ENCODE measurements at places on chromosomes 13 and 19.

DNA sequence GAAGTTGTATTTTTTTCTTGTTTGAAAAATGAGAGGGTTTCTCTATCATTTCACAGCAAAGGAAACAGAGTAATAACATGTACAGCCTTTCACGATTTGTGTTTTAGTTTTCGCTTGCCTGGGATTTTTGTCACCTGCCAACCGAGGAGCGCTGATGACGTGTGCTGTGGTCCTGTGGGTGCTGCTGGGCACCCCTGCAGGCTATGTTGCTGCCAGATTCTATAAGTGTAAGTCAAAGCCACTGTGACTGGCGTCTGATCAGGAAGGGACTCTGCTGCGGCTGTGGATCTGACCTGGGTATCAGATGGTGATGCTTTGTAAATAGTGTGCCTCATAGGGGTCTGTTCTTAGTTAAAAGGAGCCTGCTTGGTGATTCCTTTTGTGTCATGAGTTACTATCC lies 45.6 kb downstream of the TM9SF2 start:
- DNase-seq: no peak

DNA sequence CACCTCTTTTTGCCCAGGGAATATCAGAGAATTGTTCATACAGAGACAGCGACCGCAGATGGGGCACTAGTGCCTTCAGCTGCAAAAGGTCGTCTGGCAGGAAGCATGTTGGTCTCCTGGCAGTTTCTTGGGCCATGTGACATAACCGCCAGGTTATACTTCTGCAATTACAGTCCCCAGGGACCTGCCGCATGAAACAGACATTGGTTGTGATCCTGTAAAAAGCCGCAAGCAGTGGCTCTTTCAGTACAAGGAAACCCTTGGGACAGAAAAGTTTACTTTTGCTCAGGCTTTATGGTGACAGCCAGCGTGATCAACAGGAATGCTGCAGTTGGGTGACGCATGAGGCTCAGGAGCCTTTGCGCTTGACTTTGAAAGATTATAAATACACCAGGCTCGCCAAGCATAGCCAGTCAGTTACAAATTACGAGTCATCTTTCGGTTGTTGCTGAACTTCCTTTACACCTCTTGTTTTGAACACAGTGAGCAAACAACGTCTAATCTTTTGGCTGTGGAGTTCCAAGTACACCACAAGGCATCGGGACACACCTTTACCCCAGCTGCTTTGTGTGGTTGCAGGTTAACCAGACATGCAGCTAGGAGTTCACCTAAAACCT lies 50.5 kb upstream of the UBE2L5 start:
- no peak for DNase-seq

- DNase-seq: no peak
These were observed 22.4 kb downstream of the ZNF536 start for GRCh38 chr19:30394481-30395151.

GRCh38 chr19:30065680-30066606 lies 123.9 kb downstream of the URI1 start:
- DNase-seq: no peak

- DNase-seq: no peak
These were observed 3.3 kb downstream of the MTIF3 start for GRCh38 chr13:27446986-27447583.

GRCh38 chr19:43534816-43535761 lies 2.1 kb downstream of the ZNF575 start:
- DNase-seq: no peak

DNA sequence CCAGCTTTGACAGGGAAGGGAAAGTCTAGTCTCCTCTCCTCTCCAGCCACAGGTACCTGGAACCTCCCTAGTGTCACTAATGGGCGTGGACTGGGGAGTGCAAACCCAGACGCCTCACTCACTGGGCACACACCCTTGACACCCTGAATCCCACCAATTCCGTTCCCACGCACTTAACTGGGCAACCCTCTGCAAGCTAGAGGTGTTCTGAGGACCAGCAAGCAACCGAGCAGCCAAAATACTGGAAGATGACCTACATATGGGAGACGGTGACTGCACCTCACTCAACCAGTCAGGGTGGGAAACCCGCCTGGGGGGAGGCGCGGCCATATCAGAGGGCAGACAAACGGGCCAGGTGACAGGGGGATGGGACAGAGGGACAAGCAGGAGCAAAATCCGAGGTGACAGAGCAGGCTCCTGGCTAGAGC lies 991 bp downstream of the ABHD17A start:
- DNase-seq: no peak

DNA sequence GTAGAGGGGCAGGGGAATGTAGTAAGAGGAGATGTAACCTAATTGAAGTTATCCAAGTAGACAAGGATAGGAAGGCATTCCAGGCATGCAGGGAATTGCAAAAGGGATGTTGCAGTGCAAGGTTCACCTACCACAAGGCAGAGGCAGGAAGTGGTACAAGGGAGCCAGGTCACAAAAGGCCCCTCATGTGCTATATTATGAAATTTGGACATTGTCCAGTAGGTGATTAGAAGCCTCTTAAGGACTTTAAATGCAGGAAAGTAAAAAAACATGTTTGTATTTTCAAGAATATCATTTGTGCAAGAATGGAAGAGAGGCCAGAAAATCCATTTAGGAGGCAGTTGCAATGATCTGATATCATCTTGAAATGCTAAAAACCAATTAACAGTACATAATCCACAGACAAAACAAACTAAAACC lies 111.4 kb downstream of the FRY start:
- DNase-seq: peak; percentile 92

GRCh38 chr13:52832313-52832712 lies 16.1 kb downstream of the PCDH8 start:
- no peak for DNase-seq

GRCh38 chr19:38142176-38143035 lies 81.6 kb downstream of the DPF1 start:
- no peak for DNase-seq

DNA sequence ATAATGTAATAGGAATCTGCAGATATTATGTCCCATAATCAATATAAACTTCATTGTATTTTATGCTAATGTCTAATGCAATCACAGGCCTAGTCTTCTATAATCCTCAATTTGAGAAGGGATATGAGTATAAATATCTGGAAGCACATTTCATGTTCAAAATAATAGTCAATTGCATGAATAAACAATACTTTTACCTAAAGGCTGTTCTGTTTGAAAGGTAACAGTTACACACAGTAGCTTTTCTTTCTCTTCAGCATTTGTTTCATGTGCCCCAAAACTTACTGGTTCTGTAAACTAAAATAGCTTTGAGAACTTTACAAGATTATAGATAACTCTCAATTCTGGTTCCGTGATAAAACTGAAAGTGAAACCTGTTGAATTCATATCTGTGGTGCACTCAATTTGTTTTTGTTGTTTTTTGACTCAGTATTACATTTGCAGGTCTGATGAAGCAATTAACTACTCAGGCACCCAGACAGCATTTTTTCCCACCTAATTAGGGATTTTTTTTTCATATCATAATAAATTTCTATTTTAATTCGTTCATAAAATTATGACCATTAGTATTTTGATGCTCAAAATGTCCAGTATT lies 1193.8 kb downstream of the SLITRK1 start:
- no peak for DNase-seq

- no peak for DNase-seq
These were observed 520.1 kb upstream of the PCDH20 start for GRCh38 chr13:61935710-61936109.

DNA sequence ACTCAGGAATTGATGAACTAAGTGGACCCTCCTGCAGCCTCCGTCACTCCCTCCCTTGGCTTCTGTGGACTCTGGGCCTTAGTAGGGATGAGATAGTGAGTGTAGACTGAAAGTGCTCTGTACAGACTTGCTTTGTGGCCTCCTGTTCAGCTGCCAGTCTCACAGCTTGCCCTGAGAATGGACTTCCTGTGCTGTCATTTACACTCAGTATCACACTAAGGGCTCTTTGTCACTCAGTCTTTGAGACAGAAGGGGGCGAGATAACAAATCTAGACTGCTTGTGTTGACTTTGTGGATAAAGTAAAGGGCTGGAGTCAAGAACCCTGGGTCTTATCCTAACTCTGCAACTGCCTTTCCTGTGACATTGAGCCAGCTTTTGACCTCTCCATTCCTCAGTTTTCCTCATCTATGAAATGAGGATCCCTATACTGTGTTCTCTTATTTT lies 21.0 kb upstream of the SPRY2 start:
- no peak for DNase-seq

- no peak for DNase-seq
These were observed 88.5 kb upstream of the SIAH3 start for GRCh38 chr13:45940061-45940460.

DNA sequence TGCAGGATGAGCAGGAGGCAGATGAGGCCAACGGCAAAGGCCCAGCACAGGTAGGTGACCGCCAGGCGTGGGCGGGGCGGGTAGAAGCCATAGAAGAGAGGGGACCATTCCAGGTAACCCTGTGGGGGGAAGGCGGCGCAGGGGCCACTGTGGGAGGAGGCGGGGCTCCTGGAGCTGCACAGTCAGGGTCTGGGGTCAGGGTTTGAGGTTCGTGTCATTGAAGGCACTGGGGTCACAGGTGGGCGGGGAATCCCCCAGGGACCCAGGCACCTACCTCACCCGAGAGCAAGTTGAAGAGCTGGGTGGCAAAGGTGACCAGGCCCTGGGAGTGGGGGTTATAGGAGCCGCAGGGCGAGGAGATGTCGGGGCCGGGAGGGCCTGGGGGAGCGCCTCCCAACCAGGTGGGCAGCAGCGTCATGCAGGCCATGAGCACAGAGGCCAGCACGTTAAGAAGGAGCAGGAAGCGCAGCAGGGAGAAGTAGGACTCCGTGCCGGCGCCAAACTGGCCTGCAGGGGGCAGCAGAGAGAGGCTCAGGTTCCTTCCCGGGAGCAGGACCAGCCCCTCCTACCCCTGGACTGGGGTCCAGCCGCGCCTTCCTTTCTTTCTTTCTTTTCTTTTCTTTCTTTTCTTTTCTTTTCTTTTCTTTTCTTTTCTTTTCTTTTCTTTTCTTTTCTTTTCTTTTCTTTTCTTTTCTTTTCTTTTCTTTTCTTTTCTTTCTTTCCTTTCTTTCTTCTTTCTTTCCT lies 4.6 kb downstream of the TMC4 start:
- DNase-seq: no peak

- no peak for DNase-seq
These were observed 127.6 kb upstream of the IRS2 start for GRCh38 chr13:109913936-109914510.
